ENCODE measurements at places on chromosomes 2 and 18. TPM values are rescaled to one million over a fixed set of nuclear protein-coding genes. Genes with fewer than 3 reads are reported as not detected.

DNA sequence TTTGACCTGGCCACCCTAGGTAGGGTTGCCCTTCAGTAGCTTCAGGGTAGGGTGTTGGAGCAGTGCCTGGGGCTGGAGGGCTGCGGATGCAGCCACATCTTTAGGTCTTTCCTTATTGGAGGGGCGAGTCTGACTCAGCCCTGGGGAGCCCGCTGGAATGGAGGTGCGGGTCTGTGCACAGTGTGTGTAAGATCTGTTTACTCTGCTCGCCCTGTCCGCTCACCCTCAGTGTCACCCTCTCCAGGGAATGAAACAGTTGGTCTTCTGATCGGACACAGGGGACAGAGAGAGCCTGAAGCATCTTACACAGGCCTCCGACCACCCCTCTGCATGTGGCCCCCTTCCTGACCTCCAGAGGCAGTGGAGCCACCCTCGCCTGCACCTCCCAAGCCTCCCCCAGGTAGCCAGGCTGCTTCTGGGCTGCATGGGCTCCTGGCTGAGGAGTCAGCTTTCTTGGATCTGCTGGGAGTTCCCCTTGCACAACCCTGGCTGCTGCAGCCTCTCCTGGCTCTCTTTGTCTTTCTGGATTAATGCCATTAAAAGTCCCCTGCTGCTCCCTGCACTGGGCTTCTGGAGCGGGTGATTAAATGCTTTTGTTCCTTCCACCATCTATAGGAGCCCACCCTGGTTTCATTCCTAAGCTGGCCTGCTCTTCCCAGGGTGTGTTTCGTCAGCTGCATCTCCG is 82.6 kb downstream of the ASB1 start:
- no peaks in the 10 kb centered on the region for H3K36me3 ChIP-seq
- H3K4me3 ChIP-seq, result no peak overlapping the region
- H3K27ac ChIP-seq, result no peak overlapping the region
- H3K27me3 ChIP-seq, result no peaks in the 10 kb centered on the region
- no peaks in the 10 kb centered on the region for H3K4me1 ChIP-seq

CNDP1 gene
- under 0.01 TPM for total RNA-seq

- peaks cover under 1% of the 10 kb centered on the region for H3K4me1 ChIP-seq
- no peak overlapping the region for H3K4me3 ChIP-seq
- H3K27ac ChIP-seq, result no peak overlapping the region
- no peak for DNase-seq
Measured at GRCh38 chr2:64784168-64785061, 130.7 kb upstream of the SERTAD2 start.

DNA sequence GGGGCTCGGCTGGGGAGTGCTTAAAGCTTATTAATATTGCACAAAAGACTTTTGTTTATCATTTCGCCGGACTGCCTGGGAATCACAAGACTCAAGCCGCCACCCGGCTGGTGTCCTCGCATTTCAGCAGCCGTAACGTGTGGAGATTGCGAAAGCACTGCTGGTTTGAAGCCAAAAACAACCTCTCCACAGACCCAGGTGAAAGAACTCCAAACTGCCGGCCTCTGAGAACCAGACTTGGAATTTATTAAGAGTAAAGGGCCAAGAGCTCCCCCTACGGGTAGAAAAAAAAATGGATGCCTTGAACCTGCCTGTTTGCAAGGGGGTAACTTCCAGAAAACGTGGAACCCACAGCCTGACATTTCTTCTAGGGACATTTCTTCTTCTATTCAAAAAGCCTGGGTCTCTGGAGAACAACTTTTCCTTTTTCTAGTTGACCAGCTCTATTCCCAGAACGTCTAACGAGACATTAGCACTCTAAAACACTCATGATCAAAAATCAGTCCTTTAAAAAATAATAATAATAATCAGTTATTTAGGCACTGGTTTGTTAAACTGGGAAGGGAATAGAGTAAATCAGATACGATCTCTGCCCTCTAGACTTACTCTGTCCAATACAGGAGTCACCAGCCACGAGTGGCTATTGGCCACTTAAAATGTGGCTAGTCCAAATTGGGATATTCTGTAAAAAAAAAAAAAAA is 216.3 kb downstream of the C1D start:
- H3K4me3 ChIP-seq, result no peak overlapping the region
- no peaks in the 10 kb centered on the region for H3K27me3 ChIP-seq
- no peaks in the 10 kb centered on the region for H3K36me3 ChIP-seq
- H3K27ac ChIP-seq, result peak overlapping the region; percentile 58
- DNase-seq, result peak; percentile 94
- H3K4me1 ChIP-seq, result peaks cover 10% of the 10 kb centered on the region

- no peak overlapping the region for H3K4me3 ChIP-seq
- peak; percentile 50 for DNase-seq
- H3K4me1 ChIP-seq, result no peaks in the 10 kb centered on the region
- no peak overlapping the region for H3K27ac ChIP-seq
- no peaks in the 10 kb centered on the region for H3K27me3 ChIP-seq
Measured at GRCh38 chr18:63016270-63016669, 300.9 kb downstream of the PHLPP1 start.

REG1A gene
- total RNA-seq, result 48,012 TPM

PDE11A gene
- 2.6 TPM for total RNA-seq

- no peak overlapping the region for H3K4me3 ChIP-seq
- no peak for DNase-seq
- no peak overlapping the region for H3K27ac ChIP-seq
- no peaks in the 10 kb centered on the region for H3K4me1 ChIP-seq
- no peaks in the 10 kb centered on the region for H3K27me3 ChIP-seq
Measured at GRCh38 chr2:73952499-73953446, 26.1 kb downstream of the DGUOK start.

DNA sequence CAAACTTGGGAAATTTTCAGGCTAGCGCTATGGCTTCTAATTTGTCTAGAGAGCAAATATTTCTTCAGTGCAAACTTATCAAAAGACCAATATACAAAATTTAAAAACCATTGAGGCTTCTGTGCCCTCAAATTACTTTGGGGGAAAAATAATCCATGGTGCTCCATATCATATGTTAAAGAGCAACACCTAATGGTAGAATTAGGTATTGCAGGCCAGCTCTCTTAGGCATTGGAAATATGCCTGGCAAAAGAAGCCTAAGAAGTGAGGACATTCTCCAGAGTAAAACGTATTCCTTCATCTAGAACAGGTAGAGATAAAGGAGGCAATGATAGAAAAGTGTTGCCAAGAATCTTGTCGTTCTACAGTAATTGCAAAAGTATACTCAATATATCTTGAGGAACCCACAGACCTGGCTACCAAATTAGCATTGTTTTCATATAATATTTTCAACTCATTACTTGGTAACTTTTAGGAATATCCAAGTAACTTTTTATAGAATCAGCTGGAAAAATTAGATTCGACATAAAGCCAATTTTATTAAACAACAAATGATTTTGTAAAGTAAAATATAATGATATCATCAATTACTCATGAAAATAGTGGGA is 401.1 kb downstream of the BCL11A start:
- no peaks in the 10 kb centered on the region for H3K4me1 ChIP-seq
- H3K36me3 ChIP-seq, result no peaks in the 10 kb centered on the region
- H3K4me3 ChIP-seq, result no peak overlapping the region
- H3K27me3 ChIP-seq, result no peaks in the 10 kb centered on the region

GRCh38 chr2:75553935-75554531 is 6.7 kb downstream of the EVA1A start:
- no peaks in the 10 kb centered on the region for H3K27me3 ChIP-seq
- H3K36me3 ChIP-seq, result no peaks in the 10 kb centered on the region
- no peak overlapping the region for H3K27ac ChIP-seq
- no peak for DNase-seq

- no peak for DNase-seq
- peaks cover 13% of the 10 kb centered on the region for H3K4me1 ChIP-seq
- no peaks in the 10 kb centered on the region for H3K27me3 ChIP-seq
- H3K4me3 ChIP-seq, result no peak overlapping the region
- no peaks in the 10 kb centered on the region for H3K36me3 ChIP-seq
- H3K27ac ChIP-seq, result peak overlapping the region; percentile 78
Measured at GRCh38 chr2:70921031-70921430, 14.7 kb upstream of the ATP6V1B1 start.

DNA sequence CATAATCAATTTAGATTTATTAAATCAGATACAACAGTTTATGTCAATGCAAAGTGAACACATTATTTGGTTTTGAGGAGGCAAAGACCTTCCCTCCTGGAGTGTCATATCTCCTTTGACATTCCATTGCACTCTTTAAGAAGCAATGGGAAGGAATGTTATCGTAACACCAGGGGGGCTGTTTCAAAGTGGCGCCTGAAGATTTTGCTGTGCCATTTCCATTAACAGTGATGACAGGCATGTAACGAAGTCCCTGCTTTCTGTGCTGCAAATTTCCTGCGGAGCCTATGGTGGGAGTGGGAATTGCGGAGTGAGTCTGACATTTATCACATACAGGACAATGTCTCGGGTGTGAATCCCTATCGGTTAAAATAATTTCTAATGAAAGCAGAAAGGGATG is 499.6 kb upstream of the RAB6C start:
- no peaks in the 10 kb centered on the region for H3K27me3 ChIP-seq
- no peaks in the 10 kb centered on the region for H3K4me1 ChIP-seq
- no peaks in the 10 kb centered on the region for H3K36me3 ChIP-seq
- H3K27ac ChIP-seq, result no peak overlapping the region

GRCh38 chr2:108048752-108049151 is 62.4 kb downstream of the SLC5A7 start:
- no peaks in the 10 kb centered on the region for H3K36me3 ChIP-seq
- H3K4me1 ChIP-seq, result no peaks in the 10 kb centered on the region
- no peaks in the 10 kb centered on the region for H3K27me3 ChIP-seq
- H3K27ac ChIP-seq, result no peak overlapping the region
- H3K4me3 ChIP-seq, result no peak overlapping the region

UPP2 gene
- not detected for total RNA-seq

NEU2 gene
- total RNA-seq, result not detected

VIL1 gene
- total RNA-seq, result 15.3 TPM
